ENCODE measurements at places on chromosomes 4 and X.

- no peak for DNase-seq
Observed at GRCh38 chr4:8708401-8709021, 115.9 kb downstream of the CPZ start.

GRCh38 chrX:24692305-24692704, 1.4 kb upstream of the POLA1 start:
- no peak for DNase-seq

DNA sequence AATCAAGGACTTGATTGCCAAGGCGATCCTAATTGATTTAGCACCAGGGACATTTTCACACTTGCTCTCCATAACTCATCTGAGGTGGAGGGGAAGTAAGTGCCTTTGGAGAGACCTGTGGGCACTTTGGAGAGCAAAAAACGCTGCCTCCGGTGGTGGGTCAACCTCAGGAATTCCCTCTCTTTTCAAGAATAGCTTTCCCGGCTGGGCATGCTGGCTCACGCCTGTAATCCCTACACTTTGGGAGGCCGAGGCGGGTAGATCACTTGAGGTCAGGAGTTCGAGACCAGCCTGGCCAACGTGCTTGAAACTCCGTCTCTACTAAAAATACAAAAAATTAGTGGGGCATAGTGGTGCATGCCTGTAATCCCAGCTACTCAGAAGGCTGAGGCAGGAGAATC, 49.2 kb downstream of the PRPS1 start:
- no peak for DNase-seq

- no peak for DNase-seq
Observed at GRCh38 chrX:137431693-137432488, 134.0 kb upstream of the ZIC3 start.

GRCh38 chrX:129782706-129783105, 3.0 kb downstream of the SASH3 start:
- DNase-seq, result no peak
